ENCODE measurements at places on chromosomes 4 and X.

DNA sequence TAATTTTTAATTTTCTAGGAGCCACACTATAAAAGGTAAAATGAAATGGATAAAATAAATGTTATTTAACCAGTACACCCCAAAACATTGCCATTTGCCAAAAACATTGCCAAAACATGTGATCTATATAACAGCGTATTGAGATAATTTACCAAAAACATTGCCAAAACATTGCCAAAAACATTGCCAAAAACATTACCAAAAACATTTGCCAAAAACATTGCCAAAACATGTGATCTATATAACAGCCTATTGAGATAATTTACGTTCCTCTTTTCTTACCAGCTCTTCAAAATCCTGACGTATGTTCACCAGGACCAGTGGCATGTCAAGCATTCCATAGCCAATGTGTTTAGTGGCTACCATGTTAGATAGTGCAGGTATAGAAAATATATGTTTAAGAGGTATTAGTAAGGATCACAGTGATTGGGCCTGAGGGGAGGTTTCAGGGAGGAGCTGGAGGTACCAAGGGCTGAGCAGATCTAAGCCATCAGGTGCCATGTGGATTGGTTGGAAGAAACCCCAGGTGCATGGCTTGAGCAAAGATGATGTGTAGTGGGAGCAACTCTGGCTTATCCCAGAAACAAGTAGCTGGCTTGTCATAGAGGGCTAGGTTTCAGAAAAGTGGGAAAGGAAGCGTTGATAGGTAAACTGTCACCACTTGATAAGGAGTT lies 42.6 kb downstream of the RAPGEF2 start:
- no peak overlapping the region for H3K27ac ChIP-seq
- H3K27me3 ChIP-seq: no peaks in the 10 kb centered on the region
- peaks cover 20% of the 10 kb centered on the region for H3K4me1 ChIP-seq
- no peak for DNase-seq
- no peaks in the 10 kb centered on the region for H3K36me3 ChIP-seq

- H3K36me3 ChIP-seq: peaks cover 8% of the 10 kb centered on the region
- peaks cover 2% of the 10 kb centered on the region for H3K27me3 ChIP-seq
- DNase-seq: no peak
- H3K4me3 ChIP-seq: no peak overlapping the region
- peak overlapping the region; percentile 83 for H3K27ac ChIP-seq
These were observed 35.4 kb upstream of the SPON2 start for GRCh38 chr4:1207603-1208265.

DNA sequence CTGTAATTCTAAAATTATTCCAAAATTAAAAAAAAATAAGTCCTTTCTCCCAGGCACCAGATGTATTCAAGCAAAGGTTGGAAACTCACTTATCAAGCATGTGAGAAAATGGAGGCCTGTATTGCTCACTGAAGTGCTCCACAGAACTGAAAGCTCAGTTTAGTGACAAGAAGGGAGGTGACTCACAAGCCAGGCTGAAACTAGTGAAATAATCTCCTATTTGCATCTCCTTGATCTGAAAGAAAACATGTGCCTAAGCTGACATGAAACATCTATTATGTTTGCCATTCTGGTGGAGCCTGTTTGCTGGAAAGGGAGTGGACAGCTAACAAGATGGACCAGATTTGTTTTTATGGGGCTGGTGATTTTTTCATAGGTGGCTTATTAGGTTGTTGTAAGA lies 54.0 kb upstream of the AMELX start:
- DNase-seq: no peak
- H3K4me1 ChIP-seq: no peaks in the 10 kb centered on the region
- H3K36me3 ChIP-seq: no peaks in the 10 kb centered on the region
- H3K27me3 ChIP-seq: no peaks in the 10 kb centered on the region
- H3K27ac ChIP-seq: no peak overlapping the region
- no peak overlapping the region for H3K4me3 ChIP-seq

DNA sequence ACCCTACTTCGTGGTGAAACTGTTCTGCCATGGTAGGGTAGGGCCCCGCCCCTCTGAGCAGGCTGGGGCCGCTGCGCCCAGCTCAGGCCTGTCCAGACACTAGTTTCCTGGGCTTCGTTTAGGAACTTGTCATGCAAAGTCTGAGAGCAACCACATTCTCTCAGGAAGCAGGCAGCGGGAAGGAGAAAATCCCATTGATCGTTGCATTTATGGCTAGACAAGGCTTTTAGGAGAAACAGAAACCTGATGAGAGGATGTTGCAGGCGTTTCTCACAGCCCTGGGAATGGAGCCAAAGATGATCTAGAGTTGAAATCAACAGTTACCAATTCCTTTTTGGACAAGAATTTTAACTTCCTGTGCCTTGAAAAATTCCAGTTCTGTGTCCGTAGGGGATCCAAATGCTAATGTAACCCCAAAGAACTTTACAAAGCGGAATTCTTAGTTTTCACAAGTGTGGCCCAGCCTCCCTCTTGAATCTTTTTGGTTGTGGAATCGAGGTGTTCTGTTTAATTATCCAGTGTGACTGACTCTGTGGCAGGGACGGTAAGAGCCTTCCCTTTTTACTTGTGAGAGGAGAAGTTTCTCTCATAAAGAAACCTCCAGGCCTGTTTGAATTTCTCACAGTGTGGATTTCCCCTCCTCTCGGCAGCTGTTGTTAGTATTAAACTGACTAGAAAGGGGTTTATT lies 4.5 kb upstream of the CXCL9 start:
- DNase-seq: no peak
- peaks cover 7% of the 10 kb centered on the region for H3K4me1 ChIP-seq
- H3K27me3 ChIP-seq: peaks cover 11% of the 10 kb centered on the region
- no peaks in the 10 kb centered on the region for H3K36me3 ChIP-seq
- H3K27ac ChIP-seq: no peak overlapping the region
- no peak overlapping the region for H3K4me3 ChIP-seq

DNA sequence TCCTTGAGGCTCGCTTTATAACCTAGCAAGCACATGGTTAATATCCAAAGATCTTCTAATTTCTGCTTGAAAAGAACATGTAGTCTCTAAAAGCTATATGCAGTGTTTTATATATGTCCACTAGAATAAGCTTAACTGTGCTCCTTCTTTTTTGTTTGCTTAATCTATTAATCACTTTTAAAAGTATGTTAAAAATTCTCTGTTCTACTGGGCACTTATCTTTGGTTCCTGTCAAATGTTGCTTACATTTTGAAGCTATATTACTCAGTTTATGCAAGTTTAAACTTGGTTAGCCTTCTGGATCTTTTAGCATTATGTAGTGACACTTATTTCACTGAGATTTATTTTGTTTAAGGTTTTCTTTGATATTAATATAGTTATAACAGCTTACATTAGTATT lies 32.5 kb downstream of the MAOA start:
- DNase-seq: no peak
- H3K36me3 ChIP-seq: no peaks in the 10 kb centered on the region
- H3K27me3 ChIP-seq: peaks cover 3% of the 10 kb centered on the region
- peaks cover 19% of the 10 kb centered on the region for H3K4me1 ChIP-seq
- no peak overlapping the region for H3K27ac ChIP-seq

- no peaks in the 10 kb centered on the region for H3K4me1 ChIP-seq
- H3K4me3 ChIP-seq: no peak overlapping the region
These were observed 13.7 kb upstream of the RASGEF1B start for GRCh38 chr4:81485310-81485980.

DNA sequence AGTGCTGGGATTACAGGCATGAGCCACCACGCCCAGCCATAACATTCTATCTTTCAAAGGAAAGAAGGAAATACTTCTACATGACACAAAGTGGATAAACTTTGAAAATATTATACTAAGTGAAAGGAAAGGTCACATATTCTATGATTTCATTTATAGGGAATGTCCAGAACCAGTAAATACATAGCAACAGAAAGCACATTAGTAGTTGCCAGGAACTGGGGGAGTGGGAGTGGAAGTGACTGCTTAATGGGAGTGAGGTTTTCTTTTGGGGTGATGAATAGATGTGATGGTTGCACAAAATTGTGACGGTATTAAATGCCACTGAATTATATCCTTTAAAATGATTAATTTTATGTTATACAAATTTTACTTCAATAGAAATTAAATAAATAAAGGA lies 95.7 kb upstream of the IL15 start:
- H3K4me3 ChIP-seq: no peak overlapping the region
- peaks cover 5% of the 10 kb centered on the region for H3K36me3 ChIP-seq
- H3K27me3 ChIP-seq: peaks cover 3% of the 10 kb centered on the region
- no peak overlapping the region for H3K27ac ChIP-seq

DNA sequence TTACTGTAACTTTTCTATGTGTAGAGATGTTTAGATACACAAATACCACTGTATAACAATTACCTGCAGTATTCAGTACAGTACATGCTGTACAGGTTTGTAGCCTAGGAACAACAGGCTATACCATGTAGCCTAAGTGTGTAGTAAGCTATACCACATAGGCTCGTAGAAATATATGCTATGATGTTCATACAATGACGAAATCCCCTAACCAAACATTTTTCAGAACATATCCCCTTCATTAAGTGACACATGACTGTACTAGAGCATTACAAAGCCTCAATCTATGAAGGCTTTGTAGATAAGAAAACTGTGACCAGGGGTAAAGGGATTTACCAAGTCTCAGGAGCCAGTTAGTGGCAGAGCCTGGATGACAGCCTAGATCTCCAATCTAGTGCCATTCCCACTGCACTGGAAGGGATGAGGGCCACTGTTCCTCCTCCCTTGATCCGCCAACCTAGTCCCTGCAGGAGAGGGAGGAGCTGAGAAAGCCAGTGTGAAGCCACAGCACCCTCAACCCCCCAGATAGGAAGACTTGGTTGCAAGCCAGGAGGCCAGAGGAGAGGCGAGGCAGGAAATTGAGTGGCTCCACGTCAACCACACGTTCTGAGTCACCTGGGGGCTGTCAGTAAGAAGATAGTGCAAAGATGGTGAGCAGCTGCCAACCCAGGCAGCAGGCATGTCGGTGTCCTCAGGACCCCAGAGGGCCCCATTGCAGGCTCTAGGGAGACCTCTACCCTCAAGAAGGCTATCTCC lies 227.7 kb downstream of the BCOR start:
- no peak for DNase-seq
- H3K4me3 ChIP-seq: no peak overlapping the region
- no peaks in the 10 kb centered on the region for H3K36me3 ChIP-seq
- peaks cover 22% of the 10 kb centered on the region for H3K27me3 ChIP-seq
- H3K4me1 ChIP-seq: peaks cover 19% of the 10 kb centered on the region
- no peak overlapping the region for H3K27ac ChIP-seq

- no peak overlapping the region for H3K27ac ChIP-seq
- DNase-seq: no peak
- no peak overlapping the region for H3K4me3 ChIP-seq
These were observed 226.4 kb downstream of the MAGEB5 start for GRCh38 chrX:26442340-26442739.

- DNase-seq: no peak
- peak overlapping the region; percentile 89 for H3K27ac ChIP-seq
- no peak overlapping the region for H3K4me3 ChIP-seq
These were observed 190.6 kb downstream of the PPP3CA start for GRCh38 chr4:101156619-101157310.

DNA sequence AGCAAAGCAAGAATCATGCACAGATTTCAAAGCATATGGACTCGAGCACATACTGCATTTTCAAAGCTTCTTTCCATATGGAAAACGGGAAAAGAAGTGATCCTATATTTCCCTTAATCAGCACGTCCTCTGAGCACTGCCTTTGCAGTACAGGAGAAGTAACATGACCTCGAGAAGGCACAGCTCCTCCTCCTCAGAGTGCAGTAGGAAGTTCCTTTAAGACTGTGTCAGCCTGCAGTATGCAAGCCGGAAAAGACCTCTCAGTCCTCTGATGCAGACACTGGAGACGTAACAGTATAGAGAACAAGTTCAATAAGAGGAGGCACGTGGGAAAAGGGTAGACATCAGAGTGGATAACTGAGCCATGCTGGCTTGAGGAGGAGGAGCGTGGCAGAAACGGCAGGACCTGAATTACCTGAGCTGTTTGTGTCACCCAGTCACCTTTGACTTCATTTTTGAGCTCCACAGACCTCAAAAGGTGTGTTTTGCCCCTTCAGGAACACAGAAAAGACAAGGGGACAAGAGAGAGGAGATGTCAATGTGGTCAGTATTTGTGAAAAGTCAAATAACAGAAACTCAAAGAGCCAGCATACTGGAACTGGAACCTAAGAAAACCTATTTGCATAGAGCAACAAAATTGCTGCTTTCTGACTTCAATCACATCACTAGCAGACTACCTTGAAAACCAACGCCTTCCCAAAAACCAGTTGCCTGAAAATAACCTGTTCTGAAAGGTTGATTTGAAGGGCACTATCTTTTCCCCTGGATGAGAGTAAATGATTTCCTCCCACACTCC lies 20.8 kb downstream of the IRF2 start:
- H3K4me3 ChIP-seq: peak overlapping the region; percentile 26
- H3K36me3 ChIP-seq: no peaks in the 10 kb centered on the region
- peak; percentile 15 for DNase-seq
- peak overlapping the region; percentile 44 for H3K27ac ChIP-seq

GRCh38 chrX:41512394-41512793 lies 65.3 kb downstream of the NYX start:
- H3K4me3 ChIP-seq: no peak overlapping the region
- peaks cover 33% of the 10 kb centered on the region for H3K4me1 ChIP-seq
- no peaks in the 10 kb centered on the region for H3K36me3 ChIP-seq
- DNase-seq: no peak

GRCh38 chr4:40038977-40039376 lies 17.7 kb upstream of the N4BP2 start:
- H3K36me3 ChIP-seq: no peaks in the 10 kb centered on the region
- no peak overlapping the region for H3K27ac ChIP-seq
- no peak overlapping the region for H3K4me3 ChIP-seq
- DNase-seq: no peak
- no peaks in the 10 kb centered on the region for H3K4me1 ChIP-seq

DNA sequence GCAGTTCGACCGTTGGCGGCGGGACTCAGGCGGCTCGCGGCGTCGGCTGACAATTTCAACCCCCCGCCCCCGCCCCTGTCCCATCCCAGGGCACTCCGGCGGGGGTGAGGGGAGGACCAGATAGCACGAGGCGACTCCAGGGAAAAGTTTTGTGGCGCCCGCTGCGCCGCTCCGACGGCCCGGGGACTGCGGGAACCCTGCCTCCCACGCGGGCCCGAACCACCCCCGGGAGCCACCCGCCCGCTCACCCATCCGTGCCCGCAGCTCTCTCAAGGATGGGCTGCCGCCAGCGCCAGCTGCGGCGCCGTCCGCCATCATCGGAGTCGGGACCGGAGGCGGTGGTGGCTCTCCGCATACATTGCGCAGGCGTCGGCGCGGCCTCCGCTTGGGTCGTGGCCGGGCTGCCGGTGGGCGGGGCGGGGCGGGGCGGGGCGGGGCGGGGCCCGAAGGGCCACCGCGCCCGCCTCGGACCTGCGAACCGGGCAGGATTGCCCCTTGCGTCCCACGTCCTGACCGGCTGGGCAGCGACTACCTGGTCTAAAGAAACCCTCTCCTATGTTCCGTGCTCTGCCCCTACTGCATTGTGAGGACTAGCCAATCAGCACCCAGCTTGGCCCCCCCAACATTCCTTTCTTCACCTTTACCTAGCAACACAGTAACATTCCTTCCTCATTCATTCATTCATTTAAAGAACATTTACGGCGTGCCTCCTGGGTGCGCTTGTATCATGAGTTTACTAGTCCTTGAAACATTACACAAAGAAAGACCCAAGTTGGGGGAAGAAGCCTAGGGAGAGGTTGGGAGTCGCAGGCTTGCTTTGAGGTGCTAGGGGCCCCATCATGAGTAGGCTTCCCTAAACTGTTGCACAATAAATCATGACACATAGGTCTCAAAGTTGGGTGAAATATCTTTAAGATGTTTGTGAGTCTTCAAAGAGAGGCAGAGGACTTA lies at the start of gene MAP7D3:
Gene MAP7D3, minus strand, starts transcription at position 360 of the 951 bp plus-strand sequence. Its CDS starts 42 bp downstream, at position 318.
- H3K27ac ChIP-seq: no peak within 1 kb of the TSS
- peak within 1 kb of the TSS; percentile 86 for H3K4me3 ChIP-seq
- DNase-seq: peak; percentile 70
- H3K36me3 ChIP-seq: no peaks in the 10 kb centered on the region
- peaks cover 6% of the 10 kb centered on the region for H3K27me3 ChIP-seq
